Esophagus squamous epithelium (tissue), 5 donors: ENCODE measurements at places on chromosomes 2 and 18. TPM values are rescaled to one million over a fixed set of nuclear protein-coding genes. Genes with fewer than 3 reads are reported as not detected.

GRCh38 chr2:150759531-150759930, 272.1 kb upstream of the RND3 start:
- no peak for DNase-seq

- no peak for DNase-seq
Observed at GRCh38 chr2:41909584-41909983, 138.2 kb upstream of the PKDCC start.

- no peak for DNase-seq
Observed at GRCh38 chr2:239806758-239807434, 218.2 kb downstream of the NDUFA10 start.

DNA sequence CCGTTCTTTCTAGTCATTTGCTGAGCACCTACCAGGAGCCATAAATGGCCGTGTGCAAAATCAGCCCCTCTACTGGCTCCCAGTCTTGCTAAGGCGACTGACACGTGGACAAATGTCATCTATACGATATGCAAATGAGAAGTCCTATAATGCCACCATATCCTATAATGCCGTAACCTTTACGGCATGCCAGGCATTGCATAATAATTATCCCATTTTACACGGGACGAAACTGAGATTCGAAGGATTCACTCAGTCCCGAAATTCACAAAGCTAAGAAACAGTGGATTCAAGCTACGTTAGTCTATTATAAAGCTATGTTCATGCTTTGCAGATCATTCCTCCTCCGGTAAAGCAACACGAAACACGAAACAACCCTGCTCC, 34.1 kb upstream of the RNF149 start:
- no peak for DNase-seq

DNA sequence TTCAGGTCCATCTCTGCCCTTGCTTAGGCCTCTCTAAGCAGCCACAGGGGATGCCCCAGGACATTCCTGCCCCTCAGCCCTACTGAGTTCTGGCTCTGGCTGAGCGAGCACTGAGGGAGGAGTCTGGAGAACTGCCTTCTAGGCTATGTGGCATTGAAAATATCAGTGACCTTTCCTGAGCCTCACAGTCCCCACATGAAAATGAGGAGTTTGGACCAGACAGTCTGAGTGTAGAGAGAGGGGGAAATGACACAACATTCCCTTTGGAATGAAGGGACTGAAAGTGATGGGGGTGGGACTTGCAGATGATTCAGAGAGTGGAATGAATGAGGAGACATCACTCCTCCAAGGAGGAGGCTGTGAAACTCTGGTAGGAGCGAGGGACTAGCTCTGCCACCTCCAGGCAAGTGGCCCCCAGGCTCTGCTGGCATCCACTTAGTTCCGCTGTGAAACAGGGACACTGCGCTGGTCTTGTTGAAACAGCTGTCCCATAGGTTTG, 8.0 kb downstream of the TNS1 start:
- no peak for DNase-seq

GRCh38 chr18:74896390-74896991, 298.8 kb downstream of the ZNF407 start:
- no peak for DNase-seq

Gene CASP10
- 9.0 TPM for total RNA-seq

Gene NT5DC4
- not detected for total RNA-seq

- no peak for DNase-seq
Observed at GRCh38 chr2:232211743-232212686, 166.5 kb upstream of the ALPP start.

GRCh38 chr18:49845629-49846360, 32.5 kb upstream of the ACAA2 start:
- DNase-seq, result no peak

Gene ZNF532
- 52.3 TPM for total RNA-seq

Gene PARD3B
- total RNA-seq, result 4.4 TPM

Gene UGT1A8
- total RNA-seq, result 0.35 TPM

DNA sequence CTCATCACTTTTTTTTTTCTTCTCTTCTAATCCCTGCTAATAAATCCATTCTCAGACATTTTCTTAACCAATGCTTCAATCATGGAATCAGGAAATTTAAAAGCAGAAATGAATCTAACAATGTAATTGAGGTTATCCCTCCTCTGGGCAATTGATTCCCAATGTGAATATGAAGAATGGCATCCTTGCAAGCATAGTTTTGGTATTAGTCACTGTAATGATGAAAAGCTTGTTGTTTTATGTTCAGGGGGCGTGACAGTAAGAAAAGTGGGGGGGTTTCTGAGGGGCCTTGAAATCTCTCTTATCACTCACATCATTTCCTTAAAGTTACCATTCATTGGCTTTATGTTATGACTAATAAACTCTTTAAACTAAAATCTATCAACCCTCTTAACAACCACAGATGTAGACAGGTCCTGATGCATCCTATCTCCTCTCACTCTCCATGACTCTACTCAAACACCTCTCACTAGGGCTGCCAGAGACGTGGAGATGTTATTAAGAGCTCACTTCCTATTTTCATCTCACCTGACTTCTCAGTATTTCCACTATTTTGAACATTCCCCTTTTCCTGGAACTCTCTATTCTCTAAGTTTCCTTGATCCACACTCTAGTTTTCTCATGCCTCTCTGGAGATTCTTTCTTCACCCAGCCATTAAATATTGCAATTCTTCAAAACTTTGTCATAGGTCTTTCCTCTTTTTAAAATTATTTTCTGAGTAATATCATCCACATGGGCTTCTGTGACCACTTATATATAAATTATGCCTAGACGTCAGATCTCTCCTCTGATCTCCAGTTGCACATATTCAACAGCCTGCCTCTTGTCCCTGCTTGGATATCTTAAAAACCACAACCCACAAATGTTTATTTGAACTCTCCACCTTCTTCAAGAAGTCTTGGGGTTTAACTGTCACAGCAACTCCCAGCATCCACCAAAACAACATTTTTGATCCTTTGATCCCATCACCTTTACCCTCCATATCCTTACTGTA, 332.9 kb downstream of the CDH2 start:
- DNase-seq, result no peak

DNA sequence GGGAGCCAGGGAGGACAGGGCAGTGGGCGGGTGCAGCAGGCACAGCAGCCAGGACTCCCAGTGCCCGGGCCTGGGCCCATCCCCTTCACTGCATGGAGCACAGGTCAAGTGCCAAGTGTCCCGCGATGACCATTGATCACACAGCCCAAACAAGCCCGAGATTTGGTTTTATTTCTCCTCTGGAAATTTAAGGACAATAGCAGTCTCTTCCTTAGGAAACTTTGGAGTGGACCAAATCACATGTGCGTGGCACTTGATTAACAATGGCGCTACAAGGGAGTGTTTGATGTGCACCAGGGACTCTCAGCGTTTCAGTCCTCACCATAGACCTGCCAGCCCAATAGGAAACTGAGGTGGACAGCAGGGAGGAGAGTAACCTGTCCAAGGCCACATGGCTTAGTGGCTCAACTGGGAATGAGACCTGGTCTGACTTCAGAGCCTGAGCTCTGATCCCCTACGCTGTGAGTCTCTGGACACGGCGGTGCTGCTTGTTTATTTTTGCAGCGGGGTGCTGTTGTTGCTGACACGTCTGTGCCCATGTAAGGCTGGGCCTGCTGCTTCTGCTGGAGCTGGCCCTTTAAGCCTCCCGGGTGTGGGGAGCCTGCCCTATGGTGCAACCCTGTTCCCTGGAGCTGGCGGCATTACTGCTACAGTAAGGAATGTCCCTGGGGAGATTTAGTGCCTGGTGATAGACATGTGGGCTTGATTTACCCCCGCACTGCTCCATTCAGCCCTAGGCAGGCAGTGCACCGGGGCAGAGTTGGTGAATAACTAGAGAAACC, 194.2 kb downstream of the INHBB start:
- DNase-seq, result no peak

DNA sequence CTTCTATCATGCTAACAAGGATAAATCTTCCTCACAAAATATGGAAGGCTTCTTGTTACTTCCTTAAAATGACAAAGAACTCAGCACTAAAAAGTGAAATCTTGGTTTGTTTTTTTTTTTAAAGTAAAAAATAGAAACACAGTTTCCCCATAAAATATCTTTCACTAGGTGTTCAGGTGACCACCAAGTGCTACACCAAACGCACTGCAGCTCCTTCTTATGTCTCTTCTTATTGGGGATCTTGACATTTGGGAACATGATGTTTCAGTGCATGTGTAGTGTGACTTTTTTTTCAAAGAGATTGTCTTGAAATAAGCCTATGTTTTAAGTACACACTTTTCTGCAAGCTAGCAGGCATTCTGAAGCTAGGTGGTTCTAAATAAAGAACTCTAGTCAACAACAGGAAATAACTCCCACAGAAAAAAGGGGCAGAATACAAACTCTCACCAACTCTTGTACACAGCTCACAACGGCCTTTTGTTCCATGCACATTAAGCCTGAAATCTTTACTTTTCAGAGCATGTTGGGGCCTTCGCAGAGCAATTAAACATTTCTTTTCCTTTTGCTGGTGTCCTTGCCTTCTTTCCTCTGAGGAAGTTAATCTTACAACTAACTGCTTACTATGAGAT, 13.2 kb upstream of the SERTAD2 start:
- no peak for DNase-seq

- no peak for DNase-seq
Observed at GRCh38 chr2:50885948-50886347, 146.0 kb downstream of the NRXN1 start.

GRCh38 chr18:48729404-48729803, 190.6 kb downstream of the CTIF start:
- DNase-seq, result no peak

GRCh38 chr18:45745817-45746461, 22.0 kb downstream of the SLC14A1 start:
- DNase-seq, result no peak

DNA sequence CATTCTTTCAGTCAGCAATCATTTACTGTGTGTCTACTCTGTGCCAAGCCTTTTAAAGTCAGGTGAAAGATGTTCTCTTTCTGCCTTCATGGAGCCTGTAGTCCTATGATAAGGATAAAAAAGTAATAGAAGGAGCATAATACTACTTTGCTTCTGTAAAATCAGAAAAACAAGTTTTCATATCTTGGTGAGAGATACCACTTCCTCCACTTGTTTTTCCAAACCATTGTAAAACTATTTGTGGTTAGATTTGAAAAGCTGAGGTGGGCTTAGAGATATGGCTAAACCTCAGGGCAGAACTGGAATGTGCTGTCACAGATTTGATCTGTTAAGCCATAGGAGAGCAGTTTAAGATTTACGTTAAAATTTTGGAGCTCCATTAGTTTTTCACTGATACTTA, 104.7 kb upstream of the FAM117B start:
- DNase-seq, result no peak

DNA sequence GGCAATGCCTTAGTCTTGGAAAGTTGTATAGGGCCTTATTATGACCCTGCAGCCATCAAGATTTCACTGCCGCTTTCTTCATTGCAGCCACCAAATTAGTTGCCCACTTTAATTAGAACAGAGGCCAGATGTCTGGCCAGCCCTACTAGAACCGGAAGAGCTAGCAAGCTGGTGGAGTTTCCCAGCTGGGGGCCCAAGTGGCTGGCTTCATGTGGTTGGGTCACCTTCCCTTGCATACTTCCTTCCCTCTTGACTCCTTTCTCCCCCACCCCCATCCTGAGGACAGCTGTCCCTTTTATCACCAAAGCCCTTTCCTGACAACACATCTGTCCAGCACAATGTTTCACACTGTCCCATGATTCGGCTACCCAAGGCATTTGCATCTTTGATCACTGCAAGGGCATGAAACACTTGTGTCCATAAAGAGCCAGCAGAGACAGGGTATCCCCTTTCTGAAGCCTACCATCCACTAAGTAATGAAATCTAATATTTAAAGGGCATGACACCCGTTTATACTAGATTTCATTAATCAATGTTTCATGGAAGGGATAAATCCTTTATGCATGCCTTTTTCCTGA, 187.2 kb downstream of the BCL11A start:
- DNase-seq, result no peak

Gene PXDN
- total RNA-seq, result 3.1 TPM

Gene PROKR1
- total RNA-seq, result not detected

GRCh38 chr2:173446722-173447121, 92.0 kb downstream of the CDCA7 start:
- DNase-seq, result no peak

- no peak for DNase-seq
Observed at GRCh38 chr2:159153463-159153862, 133.0 kb downstream of the WDSUB1 start.

Gene WDPCP
- 3.2 TPM for total RNA-seq

GRCh38 chr2:239108459-239108858, 260.6 kb downstream of the TWIST2 start:
- DNase-seq, result no peak

DNA sequence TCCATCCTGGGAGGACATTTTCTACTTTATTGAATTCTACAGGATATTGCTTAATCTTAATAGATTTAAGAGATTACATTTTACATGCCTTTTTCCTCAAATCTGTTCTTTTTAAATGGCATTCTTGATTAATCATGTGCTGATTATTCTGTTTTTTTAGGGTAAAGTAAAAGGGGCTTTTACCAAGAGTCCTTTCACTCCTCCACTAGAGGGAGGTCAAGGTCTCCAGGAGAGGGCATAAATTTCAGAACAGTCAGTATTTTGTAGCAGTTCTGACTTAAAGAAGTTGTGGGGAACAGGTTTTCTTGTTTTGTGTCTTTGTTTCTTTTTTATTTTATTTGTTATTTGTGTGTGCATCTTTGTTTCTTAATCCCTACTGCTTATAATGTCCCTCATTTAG, 25.4 kb downstream of the WDR75 start:
- no peak for DNase-seq

DNA sequence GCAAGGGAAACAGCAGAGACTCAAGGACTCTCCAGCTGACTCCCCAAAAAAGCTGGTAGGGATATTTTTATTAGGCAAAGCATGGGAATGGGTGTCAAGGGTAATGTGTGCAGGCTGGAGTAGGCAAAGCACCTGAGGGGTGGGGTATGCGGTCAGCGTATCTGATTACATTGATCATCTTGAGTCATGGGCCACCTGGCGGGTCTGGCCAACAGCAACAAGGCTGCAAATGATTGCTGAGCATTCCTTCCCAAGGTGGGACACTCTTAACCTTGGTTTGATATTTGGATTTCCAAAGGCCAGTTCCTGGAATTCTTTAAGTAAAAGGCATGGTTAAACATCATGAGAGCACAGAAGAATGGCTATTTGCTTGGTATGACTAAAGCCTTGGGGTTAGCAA, 32.6 kb upstream of the CCBE1 start:
- no peak for DNase-seq

Gene TMEM198
- total RNA-seq, result 0.62 TPM

DNA sequence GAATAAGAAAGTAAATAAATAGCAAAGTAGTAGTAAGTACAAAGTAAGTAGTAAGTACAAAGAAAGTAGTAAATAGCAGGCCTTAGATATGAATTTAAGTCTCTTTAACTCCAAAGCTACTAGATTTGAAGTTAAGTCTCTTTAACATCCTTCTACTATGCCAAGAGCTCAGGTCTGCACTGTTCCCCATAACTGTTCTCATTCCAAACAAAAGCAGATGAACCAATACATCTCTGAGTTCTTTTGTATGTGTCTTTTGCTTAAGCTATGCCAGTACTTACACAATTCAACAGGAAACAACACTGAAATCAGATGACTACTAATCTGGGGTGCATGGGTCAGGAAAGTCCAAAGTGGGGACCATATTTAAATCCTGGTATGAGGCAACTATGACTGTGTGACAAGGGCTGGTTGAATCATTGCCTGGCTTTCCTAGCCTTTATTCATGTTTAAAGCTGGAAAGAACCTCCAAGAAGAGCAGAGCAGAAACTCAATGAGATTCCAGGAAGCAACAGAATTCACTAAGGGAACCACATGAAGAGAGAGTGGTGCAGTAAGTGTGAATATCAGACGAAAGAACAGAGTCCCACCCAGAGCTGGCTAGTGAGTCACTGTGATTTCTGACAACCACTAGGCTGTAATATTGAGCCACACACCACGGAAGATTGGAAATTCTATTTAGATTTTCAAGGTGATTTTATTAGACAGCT, 51.0 kb upstream of the CYP26B1 start:
- DNase-seq, result no peak
